ENCODE measurements at places on chromosomes 5 and 9.

DNA sequence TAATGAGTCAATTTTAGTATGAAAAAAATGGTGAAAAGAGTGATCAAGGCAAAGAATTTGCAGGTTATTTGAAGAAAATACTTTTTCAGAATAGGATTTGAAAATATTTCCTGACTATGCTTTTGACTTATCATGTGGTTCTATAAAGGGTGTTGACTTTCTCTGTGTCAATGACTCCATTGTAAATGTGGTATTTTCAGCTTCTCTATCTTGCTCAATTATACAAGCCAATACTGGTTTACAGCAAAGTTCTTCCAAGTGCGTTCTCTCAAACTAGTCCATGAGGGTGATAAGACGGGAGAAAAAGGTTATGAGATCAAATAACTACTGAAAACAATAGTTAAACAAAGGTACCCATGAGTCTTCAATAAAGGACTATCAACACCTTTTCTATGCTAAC is 21.7 kb downstream of the IL33 start:
- DNase-seq, result no peak

DNA sequence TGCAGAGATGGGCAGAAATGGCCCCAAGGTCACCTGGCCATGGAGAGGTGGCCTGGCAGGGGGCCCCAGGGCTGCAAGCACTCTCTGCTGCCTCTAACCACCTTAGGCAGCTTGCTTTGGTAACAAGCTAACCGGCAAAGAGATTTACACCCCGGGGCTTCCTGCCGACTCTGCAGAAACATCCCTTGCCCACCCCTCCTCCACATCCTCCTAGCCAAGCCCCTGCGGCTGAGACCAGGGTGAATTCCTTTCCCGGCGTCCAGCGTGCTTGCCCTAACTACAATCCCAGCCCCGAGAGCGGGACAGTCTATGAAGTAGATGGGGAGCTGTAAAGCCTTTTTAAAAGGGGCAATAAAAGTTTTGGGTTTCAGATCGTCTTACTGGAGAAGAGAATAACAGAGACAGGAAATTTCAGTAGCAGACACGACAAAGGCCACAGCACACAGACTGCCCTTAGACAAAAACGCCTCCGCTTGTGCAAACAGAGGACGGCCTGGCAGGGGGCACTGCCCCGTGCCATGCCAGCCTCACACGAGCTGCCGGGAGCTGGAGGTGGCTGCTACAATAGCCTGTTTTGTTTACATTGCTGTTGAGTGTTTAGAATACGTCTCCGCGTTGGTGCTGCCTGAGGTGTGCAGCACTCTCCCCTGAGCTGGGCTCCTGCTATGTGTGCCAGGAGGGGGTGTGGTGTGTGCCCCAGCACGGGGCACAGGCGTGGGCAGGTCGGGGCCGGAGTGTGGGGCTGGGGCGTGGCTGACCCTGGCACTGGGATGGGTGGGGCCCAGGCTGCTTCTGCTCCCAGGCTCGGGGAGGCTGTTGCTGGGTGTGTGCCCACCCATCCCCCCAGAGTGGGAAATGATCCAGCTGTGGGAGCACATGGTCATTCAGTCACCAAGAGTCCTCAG is 15.3 kb downstream of the MYMK start:
- no peak for DNase-seq

DNA sequence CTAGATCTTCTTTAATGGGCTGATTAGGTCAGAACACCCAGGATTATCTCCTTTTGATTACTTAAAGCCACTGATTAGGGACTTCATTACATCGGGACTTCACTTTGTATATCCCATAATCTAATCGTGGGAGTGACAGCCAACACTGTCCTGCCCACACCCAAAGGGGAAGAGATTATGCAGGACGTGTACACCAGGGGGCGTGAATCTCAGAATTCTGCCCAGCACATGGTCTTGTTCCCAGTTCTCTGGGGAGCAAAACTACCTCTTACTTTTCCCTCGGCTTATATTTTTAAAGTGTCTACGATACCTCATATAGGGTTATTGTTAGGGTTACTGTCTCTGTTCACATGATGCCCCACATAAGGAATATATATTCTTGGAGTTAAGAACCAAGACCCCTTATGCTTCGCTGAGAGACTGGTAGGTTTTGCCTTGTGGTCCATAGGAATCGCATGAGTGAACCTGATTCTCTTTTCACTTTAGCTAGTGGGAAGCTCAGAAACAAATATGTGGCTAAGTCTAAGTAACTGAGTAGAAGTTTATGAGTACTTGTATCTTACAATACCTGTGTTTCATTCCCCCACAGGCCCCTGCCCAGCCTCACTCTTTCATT is 192.7 kb downstream of the GNA14 start:
- DNase-seq, result peak; percentile 33

DNA sequence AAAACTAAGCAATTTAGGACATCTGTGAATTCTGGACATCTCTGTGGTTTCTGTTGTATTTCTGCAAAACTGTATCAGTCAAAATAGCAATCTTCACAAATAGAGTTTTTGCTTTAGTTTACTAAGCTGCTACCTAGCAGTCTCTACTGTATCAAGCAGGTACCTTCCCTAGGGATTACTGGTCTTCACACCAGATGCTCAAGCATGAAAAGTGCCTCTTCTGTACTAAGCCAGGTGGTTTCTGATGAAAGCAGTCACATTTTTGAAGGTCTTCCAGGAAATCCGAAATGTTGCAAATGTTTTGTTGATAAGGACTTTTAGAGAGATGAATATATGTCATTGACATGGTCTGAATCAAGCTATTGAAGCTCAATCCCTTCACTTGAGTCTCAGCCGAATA is 540.0 kb downstream of the KCTD16 start:
- DNase-seq, result no peak

GRCh38 chr5:169050146-169050571 is 250.8 kb downstream of the SLIT3 start:
- DNase-seq, result peak; percentile 40

DNA sequence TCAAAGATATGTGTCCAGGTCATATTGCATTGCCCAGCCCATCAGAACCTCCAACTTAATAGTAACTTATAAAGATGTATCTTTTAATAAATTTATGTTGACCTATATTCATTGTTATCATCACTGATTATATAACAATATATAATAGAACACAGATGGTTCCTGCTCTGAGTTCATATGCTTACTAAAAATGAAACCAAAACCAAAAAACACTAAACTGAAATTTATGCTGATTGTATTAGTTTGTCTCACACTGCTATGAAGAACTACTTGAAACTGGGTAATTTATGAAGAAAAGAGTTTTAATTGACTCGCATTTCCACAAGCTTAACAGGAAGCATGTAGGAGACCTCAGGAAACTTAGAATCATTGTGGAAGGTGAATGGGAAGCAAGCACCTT is 462.5 kb upstream of the TYRP1 start:
- DNase-seq, result no peak

DNA sequence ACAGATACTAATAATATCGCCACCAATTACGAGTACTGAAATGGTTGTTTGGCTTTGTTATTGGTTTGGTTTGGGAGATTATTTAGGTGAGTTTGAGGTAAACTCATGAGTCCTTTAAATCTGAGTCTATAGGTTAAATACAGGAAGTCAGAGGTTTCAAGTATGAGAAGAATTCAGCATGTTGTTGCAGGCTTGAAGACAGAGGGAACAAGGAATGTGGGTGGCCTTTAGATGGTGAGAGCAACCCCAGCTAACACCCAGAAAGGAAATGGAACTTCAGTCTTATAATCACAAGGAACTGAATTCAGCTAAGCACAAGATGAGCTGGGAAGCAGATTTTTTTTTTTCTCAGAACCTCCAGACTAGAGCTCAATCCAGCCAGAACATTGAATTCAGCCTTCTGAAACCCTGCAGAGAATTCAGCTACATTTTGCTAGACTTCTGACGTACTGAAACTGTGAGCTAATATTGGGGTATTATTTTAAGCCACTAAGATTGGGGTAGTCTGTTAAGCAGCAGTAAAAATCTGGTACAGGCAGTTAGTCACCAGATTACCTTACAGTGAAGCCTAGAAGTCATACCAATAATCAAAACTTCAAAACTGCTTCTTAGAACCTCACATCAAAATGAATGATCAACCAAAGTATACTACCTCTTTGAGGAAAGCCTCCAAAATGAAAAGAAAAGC is 216.0 kb upstream of the PUM3 start:
- no peak for DNase-seq

DNA sequence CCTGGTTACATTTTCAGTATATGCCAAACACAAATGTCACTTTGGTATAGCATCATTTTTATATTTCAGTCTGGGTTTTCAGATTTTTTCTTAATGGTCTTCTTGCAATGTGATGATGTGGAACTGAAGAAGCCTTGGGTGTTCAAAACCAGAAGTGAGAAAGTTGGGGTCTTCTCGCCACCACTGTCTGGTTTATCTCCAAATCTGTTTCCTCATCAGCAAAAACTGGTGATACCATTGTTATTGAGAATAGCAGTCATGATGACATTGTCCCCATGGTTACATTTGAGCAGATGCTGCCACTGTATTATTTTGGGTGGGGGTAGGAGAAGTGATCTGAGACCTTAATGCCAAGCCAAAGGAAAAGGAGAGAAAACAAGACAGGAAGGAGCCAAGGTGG is 85.9 kb upstream of the MAP3K1 start:
- DNase-seq, result no peak
